ENCODE measurements at places on chromosomes 1 and 21.
A peak's percentile ranks its signal among the peaks of the same experiment; 100 is the strongest.

GRCh38 chr1:185350027-185350442 lies 33.0 kb upstream of the IVNS1ABP start:
- DNase-seq: no peak

DNA sequence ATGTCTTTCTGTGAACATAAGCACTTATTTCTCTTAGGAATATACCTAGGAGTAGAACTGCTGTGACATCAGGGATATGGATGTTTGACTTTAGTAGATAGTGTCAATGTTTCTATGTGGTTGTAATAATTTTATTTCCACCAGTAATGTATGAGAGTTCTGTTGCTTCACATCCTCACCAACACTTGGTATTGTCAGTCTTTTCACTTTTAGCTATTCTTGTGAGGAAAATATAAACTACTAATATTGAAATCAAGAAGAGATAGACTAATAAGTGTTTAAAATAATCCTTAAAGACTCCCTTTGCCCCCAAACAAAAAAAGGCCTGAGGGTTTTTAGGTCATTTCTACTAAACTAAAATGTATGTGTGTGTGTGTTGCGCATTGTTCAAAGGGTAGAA lies 2.7 kb upstream of the DMAP1 start:
- no peak for DNase-seq

- DNase-seq: peak; percentile 83
Observed at GRCh38 chr1:86419277-86419903, 4.6 kb upstream of the CLCA2 start.

- peak; percentile 92 for DNase-seq
Observed at GRCh38 chr1:160607011-160607671, 27.8 kb upstream of the CD84 start.

GRCh38 chr1:155207806-155208540 lies at the start of gene THBS3:
THBS3 (minus strand) TSS chr1:155207897; CDS start chr1:155207876, 21 bp downstream.
- no peak for DNase-seq

All from KBM-7 (cell line).